CD8-positive, alpha-beta memory T cell (primary cell): ENCODE measurements at places on chromosomes 5 and 9.

DNA sequence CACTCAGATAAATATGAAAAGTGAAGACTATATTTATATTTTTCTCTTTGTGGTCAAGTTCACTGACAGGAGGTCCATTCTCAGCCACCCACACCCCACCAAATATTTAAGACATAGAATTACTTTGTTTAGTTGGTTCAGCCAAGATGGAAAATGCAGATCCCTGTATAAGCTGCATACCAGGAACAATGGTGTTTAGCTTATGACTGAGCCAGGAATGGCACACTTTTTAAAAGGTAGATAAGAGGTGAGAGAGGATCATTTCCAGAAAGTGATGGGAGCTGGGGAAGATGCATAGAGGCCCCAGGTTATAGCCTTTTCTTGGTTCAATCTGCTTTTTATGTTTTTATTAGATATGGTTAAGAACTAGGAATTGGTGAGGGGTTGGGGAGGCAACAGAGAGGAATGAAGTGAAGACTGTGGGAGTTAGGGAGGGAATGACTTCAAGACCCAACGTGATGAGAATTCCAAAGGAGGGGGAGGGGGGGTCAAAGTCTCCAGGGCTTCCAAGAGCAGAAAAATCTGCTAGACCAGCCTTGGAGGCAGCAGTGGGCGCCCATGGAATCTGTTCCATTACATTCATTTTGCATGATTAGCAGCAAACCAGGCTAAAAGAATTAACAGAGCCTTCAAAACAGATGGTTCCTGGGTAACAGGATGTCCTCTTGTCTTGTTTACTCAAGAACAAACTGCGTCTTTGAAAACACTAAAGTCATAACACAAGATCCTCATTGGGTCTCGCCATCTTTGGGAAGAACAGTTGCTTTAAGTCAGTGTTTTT is 95.2 kb downstream of the FGF1 start:
- no peak for DNase-seq

DNA sequence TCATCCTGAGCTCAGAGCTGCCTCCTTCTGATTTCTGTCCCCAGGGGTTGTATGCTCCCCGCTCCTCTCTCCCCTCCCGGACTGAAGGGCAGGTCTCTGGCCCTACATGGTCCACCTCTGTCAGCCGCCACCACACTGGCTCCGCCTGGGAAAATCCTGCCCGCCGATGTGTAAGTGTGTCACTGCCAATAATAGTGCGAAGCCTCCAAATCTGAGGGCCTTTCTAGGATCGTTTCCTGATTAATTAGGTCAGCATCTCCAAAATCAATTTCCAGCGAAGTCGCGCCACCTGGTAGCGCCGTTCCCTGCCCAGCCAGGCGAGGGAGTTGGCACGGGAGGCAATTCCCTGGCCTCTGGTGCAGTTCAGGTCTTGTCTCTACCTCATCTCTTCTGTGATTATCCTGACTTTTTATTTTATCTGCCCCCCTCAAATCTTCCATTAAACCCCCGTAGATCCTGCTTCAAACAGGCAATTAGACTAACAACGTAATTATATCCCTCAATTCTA is 73.5 kb downstream of the ZNF618 start:
- DNase-seq = no peak

DNA sequence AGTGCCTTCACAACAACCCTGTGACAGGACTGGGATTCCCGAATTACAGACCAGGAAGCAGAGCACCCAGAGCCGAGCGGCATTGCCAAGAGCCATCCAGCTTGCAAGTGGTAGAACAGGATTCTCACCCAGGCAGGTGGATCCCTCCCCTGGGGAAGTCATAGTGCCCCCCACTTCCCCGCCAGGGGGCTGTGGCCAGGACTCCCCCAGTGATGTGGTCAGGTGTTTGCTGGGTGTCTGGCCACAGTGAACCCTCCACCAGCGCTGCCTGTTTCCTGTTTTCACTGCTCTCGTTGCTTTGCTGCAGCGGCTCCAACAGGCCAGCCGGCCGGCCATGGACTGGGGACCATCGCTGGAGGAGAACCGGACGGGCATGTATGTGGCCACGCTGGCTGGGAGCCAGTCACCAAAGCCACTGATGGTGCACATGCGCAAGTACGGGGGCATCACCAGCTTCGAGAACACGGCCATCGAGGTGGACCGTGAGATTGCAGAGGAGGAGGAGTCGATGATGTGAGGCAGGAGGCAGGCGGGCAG is 19.3 kb downstream of the SLC6A7 start:
- no peak for DNase-seq

GRCh38 chr5:115179030-115179393 is 9.3 kb upstream of the TRIM36 start:
- DNase-seq = no peak

GRCh38 chr5:4758550-4758949 is 381.6 kb upstream of the ADAMTS16 start:
- DNase-seq = no peak

DNA sequence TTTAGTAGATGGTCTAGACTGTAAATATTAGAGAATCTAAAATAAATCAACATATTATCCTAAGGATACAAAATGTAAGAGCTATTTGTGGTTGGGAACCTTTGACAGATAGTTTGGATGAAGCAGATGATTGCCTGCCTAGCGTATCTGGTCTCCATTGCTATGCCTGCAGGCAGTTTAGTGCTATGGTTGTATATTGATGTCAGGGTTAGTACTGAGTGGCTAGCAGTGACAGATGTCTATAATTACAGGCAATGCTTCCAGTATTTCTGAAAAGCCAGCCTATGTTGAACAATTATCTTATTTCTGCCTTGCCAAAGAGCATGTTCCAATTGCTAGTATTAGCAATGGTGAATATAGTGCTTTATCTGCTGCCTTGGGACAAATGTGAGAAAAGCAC is 151.3 kb upstream of the TLX3 start:
- DNase-seq = no peak

- DNase-seq = no peak
These were observed 3.7 kb downstream of the C5orf46 start for GRCh38 chr5:147902609-147903115.

DNA sequence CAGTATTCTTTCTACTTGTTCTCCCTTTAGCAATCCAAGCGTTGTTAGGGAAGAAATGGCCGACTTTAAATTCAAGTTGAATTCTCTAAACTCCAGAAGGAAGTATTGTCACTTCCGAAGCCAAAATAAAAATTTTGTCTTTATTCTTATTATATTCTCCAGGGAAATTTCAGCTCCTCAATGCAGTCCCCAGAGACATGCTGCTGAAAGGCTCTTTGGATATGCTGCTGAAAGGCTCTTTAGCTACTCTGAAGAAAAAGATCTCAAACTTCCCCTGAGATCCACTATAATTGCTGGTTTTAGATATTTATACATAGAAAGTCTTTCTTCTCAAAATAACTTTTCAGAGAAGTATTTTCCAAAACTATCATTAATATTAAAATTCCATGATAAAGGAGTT is 92.3 kb upstream of the PARP8 start:
- DNase-seq = no peak

DNA sequence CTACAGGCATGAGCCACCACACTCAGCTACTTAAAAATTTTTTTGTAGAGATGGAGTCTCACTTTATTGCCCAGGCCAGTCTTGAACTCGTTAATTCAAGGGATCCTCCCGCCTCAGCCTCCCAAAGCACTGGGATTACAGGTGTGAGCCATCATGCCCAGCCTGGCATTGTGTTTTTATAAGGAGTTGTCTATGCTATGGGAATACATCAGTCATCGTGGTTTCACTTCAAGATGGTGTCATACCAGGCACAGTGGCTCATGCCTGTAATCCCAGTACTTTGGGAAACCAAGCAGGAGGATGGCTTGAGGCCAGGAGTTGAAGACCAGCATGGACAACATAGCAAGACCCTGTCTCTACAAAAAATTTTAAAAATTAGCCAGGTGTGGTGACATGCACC is 49.7 kb downstream of the CYSTM1 start:
- no peak for DNase-seq
